ENCODE measurements at places on chromosomes 5 and 9.

GRCh38 chr5:93593476-93594131 is 10.6 kb downstream of the NR2F1 start:
- DNase-seq: no peak

DNA sequence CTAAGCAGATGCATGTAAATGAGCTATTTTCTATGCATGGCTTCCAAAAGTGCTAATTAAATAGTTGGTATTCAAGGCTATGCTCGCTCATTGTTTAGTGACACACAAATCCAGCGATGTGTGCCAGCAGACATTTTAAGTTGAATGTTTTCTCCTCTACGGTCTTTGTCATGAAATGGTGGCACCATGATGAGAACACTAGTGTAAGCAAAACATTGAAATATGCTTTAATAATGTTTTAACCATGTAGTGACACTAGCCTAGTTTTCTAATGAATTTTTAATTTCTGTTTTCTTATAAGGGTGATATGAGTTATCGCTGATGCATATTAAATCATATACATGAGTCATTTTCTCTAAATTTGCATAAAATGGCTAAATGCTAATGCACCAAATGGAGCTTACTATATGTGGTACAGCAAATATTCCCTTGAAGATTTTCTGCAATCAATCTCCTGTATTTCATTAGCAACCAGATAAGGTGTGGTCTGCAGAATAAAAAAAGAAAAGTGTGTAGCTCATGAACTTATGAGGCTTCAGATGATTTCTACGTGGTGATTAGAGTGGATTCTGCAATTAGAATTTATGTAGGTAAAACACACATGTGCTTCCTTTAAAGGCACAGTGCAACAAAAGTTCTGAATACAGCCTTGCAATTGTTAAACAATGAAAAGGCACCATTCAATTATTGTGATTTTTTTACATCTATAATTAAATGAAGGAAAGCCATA is 226.6 kb downstream of the MEF2C start:
- DNase-seq: no peak

GRCh38 chr5:143554187-143554717 is 150.8 kb upstream of the NR3C1 start:
- no peak for DNase-seq

- DNase-seq: no peak
These were observed 12.8 kb downstream of the FABP6 start for GRCh38 chr5:160242145-160242544.

- DNase-seq: no peak
These were observed 186.1 kb downstream of the ENC1 start for GRCh38 chr5:74454263-74455030.

- DNase-seq: no peak
These were observed 44.0 kb downstream of the C9orf85 start for GRCh38 chr9:71955300-71955915.

All from stimulated activated CD4-positive, alpha-beta T cell treated with anti-CD3 and anti-CD28 coated beads, TNF-alpha, amount 100 ng/mL, for 24 hours (primary cell).